ENCODE measurements at places on chromosomes 6 and 20.

DNA sequence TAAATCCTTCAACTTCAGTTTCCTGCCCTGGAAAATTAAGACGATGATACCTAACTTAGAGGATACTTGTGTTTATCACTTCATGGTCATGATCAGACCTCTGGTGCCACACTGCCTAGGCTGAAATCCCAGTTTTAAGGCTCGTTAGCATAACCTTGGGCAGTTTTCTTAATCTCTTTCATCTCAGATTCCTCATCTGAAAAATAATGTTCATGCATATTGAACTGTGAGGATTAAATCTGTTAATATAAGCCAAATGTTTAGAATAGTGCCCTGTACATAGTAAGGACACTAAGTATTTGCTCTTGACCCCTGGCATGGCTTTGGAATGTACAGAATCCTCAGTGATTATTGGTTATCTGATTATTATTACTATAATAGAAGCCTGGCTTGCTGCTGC lies 79.7 kb downstream of the OGFRL1 start:
- no peak for DNase-seq

DNA sequence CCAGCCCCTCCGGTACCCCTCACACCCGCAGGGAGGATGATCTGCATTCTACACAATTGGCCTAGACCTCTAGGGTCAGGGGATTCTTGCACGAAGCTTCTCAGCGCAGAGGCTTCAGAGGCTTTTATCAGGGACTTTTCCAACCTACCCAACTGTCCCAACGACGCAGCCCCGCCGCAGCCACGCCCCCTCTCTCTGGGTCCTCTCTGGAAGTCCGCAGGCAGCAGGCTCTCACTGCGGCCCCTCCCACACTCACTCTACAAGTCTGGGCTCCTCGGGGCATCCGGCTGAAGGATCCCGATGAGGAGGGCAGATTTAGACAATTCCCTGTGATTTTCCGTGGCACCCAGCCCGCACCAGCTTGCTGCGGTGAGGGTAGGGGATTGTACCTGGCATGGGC lies 227.7 kb upstream of the RNF24 start:
- no peak for DNase-seq

GRCh38 chr6:119234457-119234856 lies 115.1 kb downstream of the MAN1A1 start:
- no peak for DNase-seq

- DNase-seq: peak; percentile 93
These were observed 12.8 kb upstream of the DSTN start for GRCh38 chr20:17556837-17557674.

DNA sequence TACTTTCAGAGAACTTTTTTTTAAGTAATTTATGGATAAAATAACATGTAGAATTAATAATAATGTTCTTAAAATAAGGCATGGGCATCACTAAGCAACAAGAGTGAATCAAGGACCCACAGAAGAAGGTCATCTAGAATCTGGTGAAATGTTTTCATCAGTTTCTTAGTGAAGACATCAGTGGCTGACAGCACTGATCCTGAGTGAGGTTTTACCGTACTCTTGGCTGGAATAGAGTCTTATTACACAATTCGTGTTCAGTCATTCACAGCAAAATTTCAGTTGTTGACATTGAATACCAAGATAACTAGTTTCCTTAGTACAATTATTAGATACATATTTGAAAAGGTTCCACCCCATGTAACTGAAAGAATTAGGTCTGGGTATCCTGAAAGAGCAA lies 140.4 kb downstream of the C6orf58 start:
- no peak for DNase-seq

DNA sequence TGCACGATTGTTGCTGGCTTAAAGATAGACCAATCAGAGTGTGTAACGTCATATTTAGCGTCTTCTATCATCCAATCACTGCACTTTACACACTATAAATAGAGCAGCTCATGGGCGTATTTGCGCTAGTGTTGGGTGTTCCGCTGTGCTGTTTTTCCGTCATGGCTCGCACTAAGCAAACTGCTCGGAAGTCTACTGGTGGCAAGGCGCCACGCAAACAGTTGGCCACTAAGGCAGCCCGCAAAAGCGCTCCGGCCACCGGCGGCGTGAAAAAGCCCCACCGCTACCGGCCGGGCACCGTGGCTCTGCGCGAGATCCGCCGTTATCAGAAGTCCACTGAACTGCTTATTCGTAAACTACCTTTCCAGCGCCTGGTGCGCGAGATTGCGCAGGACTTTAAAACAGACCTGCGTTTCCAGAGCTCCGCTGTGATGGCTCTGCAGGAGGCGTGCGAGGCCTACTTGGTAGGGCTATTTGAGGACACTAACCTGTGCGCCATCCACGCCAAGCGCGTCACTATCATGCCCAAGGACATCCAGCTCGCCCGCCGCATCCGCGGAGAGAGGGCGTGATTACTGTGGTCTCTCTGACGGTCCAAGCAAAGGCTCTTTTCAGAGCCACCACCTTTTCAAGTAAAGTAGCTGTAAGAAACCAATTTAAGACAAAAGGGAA lies 57.9 kb downstream of the TRIM38 start:
- peak; percentile 92 for DNase-seq

- no peak for DNase-seq
These were observed 49.9 kb downstream of the RPRD1B start for GRCh38 chr20:38083338-38084048.

GRCh38 chr20:25394996-25395395 lies 4.4 kb upstream of the ABHD12 start:
- DNase-seq: no peak

GRCh38 chr6:129498950-129499842 lies 210.8 kb downstream of the ARHGAP18 start:
- peak; percentile 39 for DNase-seq

GRCh38 chr6:92911301-92911700 lies 508.1 kb downstream of the EPHA7 start:
- DNase-seq: no peak

GRCh38 chr20:38855356-38855755 lies 49.9 kb downstream of the PPP1R16B start:
- no peak for DNase-seq

DNA sequence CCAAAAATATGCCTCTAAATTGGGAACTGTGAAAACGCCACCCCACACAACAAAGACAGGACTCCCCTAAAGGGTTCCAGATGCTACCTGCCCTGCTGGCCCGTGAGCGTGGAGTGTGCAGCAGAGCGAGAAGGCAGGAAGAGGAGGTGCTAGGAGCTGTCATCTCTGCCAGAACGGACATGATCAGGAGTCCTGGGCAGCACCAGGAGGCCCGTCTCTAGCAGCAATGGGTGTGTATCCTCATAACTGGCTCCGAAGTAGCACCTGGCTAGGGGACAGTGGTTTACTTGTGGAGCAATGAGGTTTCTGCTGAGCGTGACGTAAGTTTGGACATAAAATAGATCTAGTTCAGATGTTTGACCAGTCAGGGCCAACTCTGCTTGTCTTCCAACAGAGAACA lies 226.0 kb downstream of the CDH4 start:
- DNase-seq: no peak

- DNase-seq: no peak
These were observed 17.2 kb downstream of the HEY2 start for GRCh38 chr6:125766641-125767040.

GRCh38 chr6:147283460-147283859 lies 79.2 kb downstream of the STXBP5 start:
- no peak for DNase-seq

- DNase-seq: no peak
These were observed 77.6 kb upstream of the MOCS1 start for GRCh38 chr6:40011844-40012243.
